Endothelial cell of umbilical vein (primary cell): ENCODE measurements at places on chromosomes 7 and 10.

DNA sequence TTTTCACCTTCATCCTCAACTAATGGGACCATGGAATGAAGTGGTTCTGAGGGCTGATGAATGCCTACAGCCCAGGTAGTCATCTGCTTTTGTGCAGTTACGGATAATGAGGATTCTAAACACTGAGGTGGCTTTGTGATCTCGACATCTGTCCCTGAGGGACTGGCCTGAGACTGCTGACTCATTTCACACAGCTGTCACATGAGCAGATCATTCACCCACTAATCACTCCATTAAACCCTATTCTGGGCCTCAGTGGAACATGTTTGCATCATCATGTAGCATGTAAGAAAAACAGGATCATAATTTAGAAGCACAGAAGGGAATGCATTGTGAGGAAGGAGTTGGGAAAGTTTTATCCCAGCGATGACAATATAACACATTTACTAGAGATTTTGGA, 79.4 kb upstream of the FEZF1 start:
- no peak for DNase-seq

DNA sequence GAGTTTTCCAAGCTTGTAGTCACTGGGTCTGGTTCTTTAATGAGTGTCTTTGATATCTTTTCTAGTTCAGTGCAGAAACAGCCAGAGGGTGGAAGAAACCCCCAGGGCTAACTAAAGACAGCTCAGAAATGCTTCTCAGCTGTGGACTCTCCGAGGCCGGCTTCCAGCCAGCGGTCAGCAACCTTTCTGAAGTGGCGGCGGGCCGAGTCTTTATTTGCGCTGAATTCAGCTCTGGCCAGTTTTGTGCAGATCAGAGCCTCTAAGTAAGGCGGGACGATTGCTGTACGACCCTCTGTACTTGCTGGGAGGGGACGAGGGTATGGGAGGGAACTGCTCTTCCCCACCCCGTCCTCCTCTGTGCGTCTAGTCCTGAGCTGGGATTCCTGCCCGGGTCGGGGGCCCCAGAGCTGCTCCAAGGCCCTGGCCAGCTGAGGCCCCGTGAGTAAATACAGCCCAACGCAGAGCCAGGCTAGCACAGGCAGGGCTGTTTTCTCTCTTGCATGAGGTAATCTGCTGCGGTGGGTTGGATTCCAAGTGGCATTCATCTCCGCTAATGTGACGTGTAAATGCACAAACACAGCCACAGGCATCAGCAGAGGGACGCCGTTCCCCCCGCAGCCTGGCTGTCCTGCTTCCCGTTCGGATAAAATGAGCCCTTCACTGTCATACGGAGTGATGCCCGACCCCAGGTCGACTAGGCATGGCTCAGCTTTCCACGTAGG, 159.8 kb downstream of the PIP4K2A start:
- DNase-seq: no peak

DNA sequence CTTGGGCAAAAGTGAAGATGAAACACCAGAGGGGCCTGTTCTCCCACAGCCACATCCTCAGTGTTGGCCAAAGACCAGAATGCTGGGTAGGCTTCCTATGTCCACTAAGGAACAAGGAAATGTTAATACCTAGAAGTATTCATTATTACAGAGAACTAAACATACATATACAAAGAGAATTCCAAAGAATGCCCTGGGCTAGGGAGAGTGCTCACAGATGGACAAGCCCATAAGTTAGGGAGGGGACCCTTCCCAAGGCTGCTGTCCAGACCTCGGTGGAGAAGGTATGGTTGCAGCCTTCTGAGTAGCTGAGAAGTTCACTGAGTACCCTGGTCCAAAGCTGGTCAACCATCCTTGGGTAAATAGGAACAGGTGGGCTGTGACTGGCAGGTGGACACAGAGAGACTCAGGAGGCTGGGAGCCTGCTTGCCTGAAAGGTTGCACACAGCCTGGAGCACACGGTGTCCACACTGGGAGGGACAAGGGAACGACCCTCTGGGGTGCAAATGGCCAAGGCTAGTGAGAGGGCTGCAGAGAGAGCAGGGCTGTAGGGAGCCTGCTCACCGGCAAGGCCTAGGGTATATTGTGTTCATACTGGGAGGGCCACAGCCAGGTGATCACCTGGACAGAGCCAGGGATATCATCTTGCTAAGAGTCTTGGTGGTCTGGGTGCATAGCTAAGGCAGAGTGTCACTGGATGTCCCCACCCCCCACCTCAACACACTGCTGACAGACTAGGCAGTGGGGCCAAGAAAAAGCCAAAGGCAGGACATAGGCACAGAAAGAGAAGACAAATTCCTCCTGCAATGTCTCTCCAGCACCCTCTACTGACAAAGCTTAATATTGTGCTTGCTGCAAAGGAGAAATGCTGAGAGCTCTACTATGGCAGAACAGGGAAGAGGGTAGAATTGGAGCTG, 40.3 kb downstream of the CPVL start:
- peak; percentile 66 for DNase-seq

DNA sequence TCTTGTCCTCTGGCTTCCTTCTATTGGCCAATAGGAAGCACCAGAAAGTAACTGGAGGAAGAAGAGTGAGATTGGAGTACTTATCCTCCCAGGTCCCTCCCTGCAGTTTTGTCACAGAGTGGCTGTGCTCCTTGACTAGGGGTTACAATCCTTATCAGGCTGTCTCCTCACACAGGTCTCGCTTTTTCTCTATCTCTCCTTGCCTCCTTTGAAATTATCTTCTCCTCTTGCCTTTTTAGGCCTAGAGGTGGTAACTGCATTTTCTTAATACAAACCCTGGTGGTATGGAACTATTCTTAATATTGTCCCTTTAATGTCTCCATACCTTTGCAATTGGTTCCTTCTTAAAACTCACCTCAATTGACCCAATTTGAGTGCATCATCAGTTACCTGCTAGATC, 2.7 kb downstream of the PRSS37 start:
- no peak for DNase-seq

DNA sequence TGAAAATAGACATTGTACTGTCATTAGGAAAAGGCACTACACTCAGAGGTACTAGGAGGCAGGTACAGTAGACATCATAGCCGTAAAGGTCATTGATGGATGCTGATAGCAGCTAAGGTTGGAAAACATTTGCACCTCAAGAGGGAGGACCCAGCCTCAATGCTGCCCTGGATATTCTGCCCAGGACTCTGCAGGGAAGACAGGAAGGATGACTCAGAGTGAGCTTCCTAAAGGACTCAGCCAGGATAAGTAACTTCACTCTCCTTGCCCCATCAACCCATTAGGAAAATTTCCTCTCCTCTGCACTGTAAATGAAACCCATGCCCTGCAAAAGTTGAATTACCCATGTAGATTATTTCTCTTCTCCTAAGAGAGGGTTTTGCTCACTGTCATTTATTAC, 617.9 kb upstream of the MKI67 start:
- no peak for DNase-seq

DNA sequence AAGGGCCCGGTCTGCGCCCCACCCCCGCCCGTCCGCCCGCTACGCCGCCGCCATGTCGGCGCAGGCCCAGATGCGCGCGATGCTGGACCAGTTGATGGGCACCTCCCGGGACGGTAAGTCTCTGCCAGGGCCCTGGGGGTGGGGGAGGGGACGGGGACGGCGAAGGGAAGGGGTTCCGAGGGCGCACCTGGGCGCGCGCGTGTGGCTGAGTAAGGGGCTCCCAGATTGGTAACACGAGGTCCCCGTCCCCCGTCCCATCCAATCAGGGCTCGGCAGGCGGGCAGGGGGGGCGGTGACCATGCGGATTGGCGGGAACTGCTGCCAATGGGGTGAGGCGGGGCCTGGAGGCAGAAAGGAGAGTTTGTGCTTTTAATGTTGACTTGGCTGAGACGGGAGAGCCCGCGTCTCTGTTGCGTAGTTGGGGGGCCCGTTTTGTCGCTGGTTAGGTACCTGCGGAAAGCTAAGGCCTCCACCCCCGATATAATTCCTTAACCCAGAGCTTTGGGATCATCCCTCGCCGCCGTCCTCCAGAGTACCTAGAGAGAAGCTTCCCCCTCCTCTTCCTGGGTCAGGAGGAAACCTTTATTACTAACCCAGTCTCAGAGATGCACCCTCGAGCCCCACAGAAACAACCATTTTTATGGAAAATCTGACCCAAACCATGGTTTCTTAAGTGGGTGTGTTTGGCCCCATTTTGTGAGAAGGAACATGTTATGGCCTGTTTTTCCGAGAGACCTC, 685 bp downstream of the LUC7L2 start:
- peak; percentile 96 for DNase-seq

DNA sequence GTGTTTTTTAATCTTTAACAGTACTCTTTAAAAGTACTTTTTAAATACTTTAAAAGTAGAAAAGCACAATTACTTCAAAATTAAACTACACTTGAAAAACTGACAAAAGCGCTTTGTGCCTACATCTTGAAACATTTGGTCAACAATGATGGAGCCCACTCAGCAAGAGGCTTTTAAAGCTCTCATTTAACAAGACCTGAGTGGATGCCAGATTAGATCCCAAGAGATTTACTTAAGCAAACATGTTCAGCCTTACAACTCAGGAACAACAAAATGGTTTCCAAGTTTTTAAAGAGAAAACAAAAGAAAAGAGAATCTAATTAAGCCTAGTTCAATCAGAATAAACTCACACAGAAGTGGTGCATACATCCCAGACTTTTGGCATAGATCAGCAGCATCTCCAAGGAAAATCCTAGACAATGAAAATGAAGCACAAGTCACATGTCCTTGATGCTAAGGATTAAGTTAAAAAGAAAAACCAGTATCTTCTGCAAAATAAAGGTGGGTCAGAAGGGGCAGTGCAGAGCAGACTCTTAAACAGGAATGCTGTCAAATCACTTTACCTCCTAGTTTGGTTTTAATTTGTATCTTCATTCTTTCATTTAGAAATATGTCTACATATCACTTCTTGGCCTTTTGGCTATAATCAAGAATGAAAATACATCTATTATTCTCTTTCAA, 26.2 kb downstream of the HIBADH start:
- no peak for DNase-seq

DNA sequence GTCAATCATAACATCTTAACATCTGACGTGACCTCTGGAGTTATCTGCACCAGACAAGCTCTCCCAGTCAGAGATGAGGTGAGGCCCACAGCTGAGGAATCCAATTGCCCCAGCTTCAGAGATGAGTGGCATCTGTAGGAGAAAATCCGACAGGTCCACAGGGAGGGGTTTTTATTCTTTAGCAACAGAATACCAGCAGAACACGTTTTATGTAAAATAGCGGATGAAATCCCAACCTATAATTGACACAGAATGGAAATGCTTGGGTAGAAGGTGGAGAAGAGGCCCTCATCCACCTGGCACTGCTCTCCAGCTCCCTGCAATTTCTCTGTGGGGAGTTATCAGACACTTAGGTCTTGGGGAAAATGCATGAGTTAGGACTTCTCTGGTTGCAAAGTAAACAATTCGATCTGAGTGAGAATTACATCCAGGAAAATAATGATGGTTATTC, 144.2 kb upstream of the NRP1 start:
- DNase-seq: no peak
